GM06990 (cell line): ENCODE measurements at places on chromosomes 11 and 22.

- no peak for DNase-seq
Measured at GRCh38 chr11:119055901-119056300, 1.1 kb downstream of the HYOU1 start.

GRCh38 chr11:8871171-8871775 is 39.7 kb upstream of the AKIP1 start:
- DNase-seq: no peak

- no peak for DNase-seq
Measured at GRCh38 chr11:120516461-120517389, 5.2 kb downstream of the GRIK4 start.

DNA sequence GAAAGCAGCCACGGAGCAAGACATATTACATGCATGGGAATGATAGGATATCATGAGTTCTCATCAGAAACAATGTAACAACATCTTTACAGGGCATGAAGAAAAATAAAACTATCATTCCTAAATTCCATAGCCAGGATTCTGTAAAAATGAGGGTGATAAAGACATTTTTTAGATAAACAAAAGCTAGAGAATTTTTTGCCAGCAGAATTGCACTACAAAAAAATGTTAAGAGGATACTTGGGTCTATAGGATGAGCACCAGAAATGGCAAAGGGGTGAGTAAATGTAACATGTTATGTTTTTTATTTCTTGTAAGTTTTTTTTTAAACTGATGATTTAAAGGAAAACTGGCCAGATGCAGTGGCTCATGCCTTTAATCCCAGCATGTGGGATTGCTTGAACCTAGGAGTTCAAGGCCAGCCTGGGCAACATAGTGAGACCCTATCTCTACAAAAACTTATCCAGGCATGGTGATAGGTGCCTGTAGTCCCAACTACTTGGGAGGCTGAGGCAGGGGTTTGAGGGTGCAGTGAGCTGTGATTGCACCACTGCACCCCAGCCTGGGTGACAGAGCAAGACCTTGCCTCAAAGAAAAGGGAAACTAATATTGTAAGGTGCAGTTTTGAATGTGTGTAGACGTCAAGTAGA is 33.2 kb downstream of the TBX1 start:
- DNase-seq: no peak

DNA sequence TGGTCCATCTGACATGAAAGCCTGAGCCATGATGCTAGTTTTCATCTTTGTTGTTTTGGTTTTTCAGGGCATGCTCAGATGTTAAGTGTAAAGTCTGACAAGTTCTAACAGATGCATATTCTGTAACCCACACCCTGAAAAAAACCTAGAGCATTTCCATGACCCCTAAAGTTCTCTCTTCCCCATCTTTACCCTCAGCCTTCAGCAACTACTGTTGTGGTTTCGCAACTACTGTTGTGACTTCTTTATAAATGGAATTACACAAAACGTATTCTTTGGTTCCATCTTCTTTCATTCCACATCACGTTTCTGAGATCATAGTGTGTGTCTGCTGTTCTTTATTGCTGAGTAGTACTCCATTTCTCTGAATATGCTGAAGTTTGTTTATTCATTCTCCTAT is 65.1 kb upstream of the LDLRAD3 start:
- DNase-seq: no peak

DNA sequence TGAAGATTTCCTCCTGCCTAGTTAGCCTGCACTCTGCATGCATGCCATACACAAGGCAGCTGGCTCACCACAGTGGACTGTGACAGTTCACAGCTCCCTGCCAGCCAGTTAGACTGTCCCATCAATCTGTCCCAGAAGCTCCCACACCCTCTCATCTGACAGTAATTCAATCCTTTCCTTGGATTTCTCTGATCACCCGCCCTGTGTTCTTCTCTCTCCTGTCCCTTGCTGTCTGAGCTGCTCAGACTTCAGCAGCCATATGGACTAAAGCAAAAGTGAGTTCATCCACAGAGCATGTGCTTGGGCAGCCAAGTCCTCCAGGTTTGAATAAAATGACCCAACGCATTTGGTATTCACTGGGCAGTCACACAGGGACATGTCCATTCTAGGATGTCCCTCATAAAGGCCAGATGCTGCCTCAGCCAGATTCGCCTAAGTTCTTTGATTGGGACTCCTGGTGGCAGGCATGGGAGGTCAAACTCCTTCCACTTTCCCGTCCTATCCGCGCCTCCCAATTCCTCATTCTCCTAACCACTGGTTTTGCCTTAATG is 54.5 kb upstream of the ZBTB44 start:
- DNase-seq: no peak

DNA sequence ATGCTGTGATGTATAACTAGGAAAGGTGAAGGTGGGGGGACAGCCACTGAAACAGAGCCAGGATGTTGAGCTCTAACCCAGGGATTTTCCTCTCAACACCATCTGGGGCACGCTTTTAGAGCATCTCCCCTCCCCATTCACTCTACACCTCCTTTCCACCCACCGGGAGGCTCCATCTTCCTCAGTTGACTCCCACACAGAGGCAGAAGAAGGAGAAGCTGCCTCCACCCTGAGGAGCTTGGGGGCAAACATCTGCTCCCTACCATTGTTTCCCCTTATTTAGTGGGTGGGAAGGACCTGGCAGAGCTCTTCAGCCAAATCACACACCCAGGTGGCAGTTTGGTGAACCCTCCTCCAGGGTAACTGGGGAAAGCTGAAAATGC is 50.0 kb upstream of the ADA2 start:
- DNase-seq: no peak

- no peak for DNase-seq
Measured at GRCh38 chr22:26547426-26547825, 35.2 kb upstream of the TFIP11 start.

DNA sequence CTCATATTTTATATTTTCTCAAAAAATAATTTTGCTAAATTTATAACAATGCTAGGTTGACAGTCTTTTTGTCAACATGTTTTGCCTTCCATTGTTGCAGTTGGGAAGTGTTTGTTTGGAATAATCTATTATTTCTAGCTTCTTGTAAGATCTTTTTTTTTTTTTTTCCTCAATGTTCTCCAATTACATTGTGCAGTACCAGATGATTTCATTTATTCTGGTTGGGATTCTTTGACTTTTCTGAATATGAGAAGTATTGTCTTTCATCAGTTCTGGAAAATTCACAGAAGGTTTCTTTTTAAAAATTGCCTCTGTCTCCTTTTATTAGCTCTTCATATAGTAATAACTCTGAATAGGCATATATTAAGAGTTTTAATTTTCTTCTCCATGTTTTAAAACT is 245.4 kb downstream of the DYNC2H1 start:
- no peak for DNase-seq

DNA sequence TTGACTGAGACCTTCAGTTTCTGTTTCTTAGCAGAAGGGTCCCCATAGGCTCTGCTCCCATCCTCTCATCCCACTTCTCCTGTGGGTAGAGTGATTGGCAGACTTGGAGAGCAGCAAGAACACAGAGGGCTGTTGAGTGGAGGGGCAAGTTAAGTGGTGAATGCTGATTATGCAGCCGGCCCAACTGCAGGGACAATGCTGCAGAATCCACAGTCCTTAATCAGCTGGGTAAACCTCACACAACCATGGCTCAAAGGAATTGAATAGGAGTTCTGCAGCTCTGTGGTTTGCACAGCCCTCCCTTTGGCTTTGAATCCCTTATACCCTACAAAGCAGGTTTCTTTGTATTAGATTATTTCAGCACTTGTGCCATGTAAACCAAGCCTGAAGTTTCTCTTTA is 161.1 kb downstream of the NAV2 start:
- no peak for DNase-seq

DNA sequence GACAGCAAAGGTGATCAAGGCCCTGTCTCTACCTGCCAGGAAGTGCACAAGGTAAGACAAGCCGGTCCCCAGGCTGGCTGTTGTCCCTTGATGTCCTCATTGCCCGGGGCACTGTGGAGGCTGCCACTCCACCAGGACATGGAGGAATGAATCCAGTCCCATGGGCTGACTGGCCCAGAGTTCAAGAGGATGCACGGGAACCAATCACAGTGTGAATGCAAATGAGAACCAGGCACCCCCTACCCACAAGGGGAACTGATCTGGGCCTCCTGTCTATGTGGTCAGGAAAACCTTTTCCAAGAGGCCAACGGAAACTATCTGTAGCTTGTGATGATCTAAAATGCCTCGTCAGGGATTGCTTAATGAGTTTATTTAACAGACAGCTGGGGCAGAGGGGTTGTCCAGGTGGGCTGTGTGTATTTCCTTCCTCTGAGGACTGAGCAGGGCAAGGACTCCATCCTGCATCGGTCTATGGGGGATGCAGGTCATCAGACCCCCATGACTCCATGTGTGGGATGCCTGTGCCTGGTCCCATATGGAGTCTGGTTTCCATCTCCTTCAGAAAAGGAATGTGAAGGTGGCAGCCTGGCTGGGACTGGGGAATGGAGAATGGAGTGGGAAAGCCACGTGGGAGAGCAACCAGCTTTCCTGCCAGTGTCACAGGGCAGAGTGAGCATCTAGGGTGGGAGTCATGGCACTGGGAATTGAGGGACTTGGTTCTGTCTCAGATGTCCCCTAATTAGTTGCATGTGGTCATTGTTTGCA is 60.5 kb downstream of the CD82 start:
- no peak for DNase-seq

DNA sequence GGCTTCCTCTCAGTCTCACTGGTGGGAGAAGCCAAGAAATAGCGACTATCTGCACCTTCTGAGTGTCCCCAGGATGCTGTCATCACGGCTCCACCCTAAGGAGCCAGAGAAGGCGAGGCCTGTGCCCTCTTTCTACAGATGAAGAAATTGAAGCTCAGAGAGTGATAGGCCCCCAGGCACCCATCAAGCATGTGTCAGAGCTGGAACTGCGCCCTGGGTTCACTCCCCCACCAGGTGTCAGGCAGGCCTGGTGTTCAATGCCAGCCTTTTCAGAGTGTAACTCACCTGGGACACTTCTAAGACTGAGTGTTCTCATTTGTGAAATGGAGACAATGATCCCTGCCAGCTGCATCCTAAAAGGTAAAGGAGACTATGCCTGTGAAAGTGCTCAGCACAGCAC is 127.3 kb upstream of the SEZ6L start:
- no peak for DNase-seq

GRCh38 chr11:67053896-67054329 is 2.7 kb upstream of the RHOD start:
- DNase-seq: no peak

GRCh38 chr11:14858404-14858803 is 33.6 kb downstream of the CYP2R1 start:
- DNase-seq: no peak

- no peak for DNase-seq
Measured at GRCh38 chr11:65630215-65630614, 7.7 kb upstream of the SIPA1 start.

- no peak for DNase-seq
Measured at GRCh38 chr11:65790104-65790901, 3.4 kb downstream of the OVOL1 start.

- DNase-seq: no peak
Measured at GRCh38 chr22:46046299-46046685, 69.3 kb upstream of the WNT7B start.

- no peak for DNase-seq
Measured at GRCh38 chr22:36433318-36434231, 45.8 kb upstream of the MYH9 start.

GRCh38 chr11:121930004-121930965 is 185.7 kb downstream of the BLID start:
- no peak for DNase-seq

GRCh38 chr11:116730601-116731000 is 42.2 kb downstream of the BUD13 start:
- DNase-seq: no peak

DNA sequence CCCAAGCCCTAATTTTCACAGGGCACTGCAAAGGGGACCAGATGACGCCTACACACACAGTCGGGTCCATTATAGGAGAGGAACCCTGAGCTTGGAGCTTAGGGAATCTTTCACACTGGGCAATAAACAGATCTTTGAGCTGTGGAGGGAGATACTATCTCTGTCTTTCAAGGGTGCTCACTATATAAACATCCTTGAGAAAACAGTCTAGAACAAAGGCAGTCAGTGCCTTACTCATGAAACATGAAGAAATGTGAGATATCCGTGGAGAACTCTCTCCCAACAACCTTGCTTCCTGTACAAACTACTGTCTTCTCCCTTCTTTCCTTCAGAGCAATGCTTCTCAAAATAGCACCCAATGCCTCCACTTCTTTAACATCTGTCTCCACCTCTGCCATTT is 109.0 kb upstream of the APOA1 start:
- DNase-seq: no peak

DNA sequence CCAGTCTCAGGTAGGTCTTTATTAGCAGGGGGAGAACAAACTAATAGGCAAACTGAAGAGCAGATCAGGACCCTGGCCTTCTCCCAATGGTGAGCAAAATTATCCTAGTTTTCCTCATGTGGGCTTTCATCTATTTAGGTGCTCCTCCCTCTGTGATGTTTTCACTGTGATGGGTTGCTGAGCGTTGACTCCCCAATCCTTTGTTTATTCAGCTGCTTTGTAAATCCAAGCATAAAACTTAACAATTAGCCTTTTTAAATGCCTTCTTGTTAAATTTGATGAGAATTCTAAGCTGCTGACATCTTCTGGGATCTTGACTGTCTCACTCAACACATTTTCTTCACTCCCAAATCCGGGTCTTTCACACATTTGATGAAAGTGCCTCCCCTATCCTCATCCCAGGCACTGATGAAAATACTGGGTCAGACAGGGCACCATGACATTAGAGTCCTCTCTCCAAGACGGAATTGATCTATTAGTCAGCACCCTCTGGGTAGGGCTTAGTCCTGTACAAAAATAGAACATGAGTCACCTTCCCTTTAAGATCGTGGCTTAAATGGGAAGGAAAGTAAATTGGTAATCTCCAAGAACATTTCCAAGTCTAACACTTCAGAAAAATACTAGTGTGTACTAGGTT is 199.3 kb upstream of the ISX start:
- no peak for DNase-seq

GRCh38 chr11:96227244-96227643 is 115.8 kb downstream of the MAML2 start:
- no peak for DNase-seq

- DNase-seq: no peak
Measured at GRCh38 chr11:35567737-35568465, 42.5 kb upstream of the PAMR1 start.

- no peak for DNase-seq
Measured at GRCh38 chr11:36619502-36619901, 21.5 kb upstream of the RAG2 start.

DNA sequence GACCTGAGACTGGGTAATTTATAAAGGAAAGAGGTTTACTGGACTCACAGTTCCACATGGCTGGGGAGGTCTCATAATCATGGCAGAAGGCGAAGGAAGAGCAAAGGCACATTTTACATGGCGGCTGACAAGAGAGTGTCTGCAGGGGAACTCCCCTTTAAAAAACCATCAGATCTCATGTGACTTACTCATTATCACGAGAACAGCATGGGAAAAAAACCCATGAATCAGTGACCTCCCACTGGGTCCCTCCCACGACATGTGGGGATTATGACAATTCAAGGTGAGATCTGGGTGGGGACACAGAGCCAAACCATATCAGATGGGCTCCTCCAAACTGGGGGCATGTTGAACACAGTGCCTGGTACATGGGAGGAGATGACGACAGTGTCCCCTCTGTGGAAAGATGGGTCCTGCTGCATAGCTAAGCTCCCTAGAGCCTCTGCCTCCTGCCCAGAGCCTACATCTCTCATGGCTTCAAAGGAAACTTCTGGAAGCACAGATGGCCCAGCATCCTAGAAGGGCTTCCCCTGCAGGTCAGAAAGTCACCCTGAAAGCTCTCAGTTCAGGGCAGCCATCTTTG is 46.1 kb downstream of the MYEOV start:
- no peak for DNase-seq

- DNase-seq: peak; percentile 18
Measured at GRCh38 chr11:116499396-116500003, 273.3 kb downstream of the BUD13 start.
